D721Med (cell line): ENCODE measurements at places on chromosomes 4 and X.

GRCh38 chrX:154097003-154097588 is 421 bp downstream of the MECP2 start:
- peak; percentile 32 for DNase-seq

DNA sequence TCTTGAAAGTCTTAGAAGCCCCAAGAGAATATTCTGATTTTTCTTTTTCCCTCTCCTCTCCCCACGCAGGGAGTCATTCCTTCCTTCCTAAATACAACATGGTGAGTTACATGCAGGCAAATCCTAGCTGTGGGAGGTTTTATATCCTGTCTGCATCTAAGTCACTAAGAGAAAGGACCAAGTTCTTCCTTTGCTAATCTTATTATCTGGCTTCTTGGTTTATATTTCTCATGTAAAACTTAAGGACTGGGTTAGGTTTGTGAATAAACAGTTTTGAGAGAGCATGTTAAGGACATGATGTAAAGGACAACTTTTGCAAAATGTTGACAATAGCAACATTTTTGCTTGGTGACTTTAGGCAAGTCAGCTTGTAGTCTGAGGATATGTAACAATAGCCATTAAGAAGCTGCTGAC is 5.1 kb upstream of the CXCL9 start:
- no peak for DNase-seq

GRCh38 chr4:12239897-12240636 is 811.4 kb upstream of the HS3ST1 start:
- no peak for DNase-seq

- DNase-seq: no peak
Measured at GRCh38 chrX:38848671-38849455, 47.6 kb downstream of the MID1IP1 start.

- no peak for DNase-seq
Measured at GRCh38 chrX:103730147-103730795, 19.6 kb downstream of the TMEM31 start.

- DNase-seq: no peak
Measured at GRCh38 chr4:40763228-40763716, 13.5 kb downstream of the NSUN7 start.

- no peak for DNase-seq
Measured at GRCh38 chr4:177159600-177159999, 150.1 kb upstream of the NEIL3 start.

DNA sequence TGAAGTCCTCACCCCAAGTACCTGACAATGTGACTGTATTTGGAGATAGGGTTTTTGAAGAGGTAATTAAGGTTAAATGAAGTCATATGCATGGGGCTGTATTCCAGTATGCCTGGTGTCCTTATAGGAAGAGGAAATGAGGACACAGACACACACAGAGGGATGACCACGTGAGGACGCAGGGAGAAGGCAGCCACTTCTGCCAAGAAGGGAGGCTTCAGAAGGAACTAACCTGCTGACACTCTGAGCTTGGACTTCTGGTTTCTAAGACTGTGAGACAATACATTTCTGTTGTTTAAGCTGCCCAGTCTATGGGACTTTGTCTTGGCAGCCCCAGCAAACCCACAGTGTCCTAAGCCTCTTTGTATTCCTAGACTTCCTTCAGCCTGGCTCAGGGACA is 3.0 kb upstream of the SLC2A9 start:
- no peak for DNase-seq

GRCh38 chrX:16488959-16489358 is 161.0 kb upstream of the S100G start:
- no peak for DNase-seq

DNA sequence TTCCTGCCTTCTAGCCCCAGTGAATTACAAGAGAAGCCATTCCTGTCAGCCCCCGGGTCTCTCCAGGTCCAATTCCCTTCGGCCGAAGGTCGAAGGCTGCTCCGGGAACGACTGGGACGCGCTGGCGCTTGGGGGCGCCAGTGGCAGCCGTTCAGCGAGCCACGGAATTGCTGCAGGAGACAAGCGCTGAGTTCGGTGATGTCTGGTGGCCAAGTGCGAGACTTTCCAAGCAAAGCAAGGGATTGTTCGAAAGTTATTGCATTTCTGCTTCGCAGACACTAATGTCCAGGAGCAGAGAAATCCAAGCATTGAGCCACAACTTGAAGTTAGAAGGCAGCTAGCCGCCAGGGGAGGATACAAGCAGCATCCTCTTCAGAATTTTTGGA is 1.1 kb upstream of the DKK2 start:
- no peak for DNase-seq

GRCh38 chr4:26319467-26319948 is 1.3 kb upstream of the RBPJ start:
- peak; percentile 68 for DNase-seq

DNA sequence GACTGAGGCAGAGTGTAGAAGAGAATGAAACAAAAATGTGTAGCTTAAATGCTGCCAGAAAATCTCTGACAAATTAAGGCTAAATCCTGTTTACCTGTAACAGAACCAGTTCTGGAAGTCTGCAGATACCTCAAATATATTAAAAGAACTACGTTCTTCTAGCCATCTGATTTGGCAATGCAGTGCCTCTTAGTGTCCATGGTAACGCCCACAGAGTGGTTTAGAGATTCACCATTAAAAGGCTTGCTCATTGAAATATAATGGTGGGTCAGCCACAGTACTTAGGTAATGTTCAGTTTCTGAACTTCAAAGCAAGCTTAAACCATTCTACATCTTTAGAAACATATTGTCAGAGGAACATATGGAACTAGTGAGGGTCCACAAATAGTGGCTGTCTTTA is 23.2 kb upstream of the LUZP4 start:
- no peak for DNase-seq

GRCh38 chrX:3648084-3648483 is 65.4 kb downstream of the PRKX start:
- DNase-seq: no peak

DNA sequence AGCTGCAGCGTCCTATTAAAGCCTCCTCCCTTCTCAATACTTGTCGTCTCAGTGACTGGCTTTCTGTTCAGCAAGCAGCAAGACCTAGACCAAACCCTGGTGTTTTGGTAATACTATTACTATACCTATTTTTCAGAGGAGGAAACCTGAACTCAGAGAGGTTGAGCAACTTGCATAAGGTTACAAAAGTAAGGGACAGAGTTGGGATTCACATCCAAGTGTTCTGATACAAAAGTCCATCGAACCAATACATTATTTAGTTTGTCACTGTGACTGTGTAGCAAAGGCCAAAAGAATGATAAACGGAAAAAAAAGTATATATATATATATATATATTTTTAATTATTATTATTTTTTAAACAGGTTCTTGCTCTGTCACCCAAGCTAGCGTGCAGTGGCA is 29.9 kb upstream of the KLHL8 start:
- no peak for DNase-seq
